Effector CD4-positive, alpha-beta T cell (primary cell): ENCODE measurements at places on chromosomes 12 and 14.

GRCh38 chr14:35661875-35662274 is 127.9 kb downstream of the INSM2 start:
- no peak for DNase-seq

DNA sequence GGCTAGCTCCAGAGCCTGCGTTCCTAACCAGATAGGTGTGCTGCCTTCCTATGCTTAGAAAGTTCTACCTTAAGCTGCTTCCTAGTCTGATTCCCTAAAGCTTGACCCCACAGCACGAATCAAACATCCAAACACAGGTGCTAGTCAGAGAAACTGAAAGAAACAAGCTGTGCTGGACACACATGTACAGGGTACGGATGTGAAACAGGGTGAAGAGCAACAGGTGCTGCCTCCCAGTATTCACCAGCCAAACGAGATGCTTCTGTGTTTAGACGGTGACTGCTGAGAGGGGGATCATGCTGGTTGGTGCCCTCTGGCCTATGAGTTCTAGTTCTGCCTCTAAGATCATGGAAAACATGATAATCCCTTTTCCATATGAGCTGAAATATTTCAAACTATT is 105.3 kb downstream of the GRIP1 start:
- DNase-seq, result no peak

DNA sequence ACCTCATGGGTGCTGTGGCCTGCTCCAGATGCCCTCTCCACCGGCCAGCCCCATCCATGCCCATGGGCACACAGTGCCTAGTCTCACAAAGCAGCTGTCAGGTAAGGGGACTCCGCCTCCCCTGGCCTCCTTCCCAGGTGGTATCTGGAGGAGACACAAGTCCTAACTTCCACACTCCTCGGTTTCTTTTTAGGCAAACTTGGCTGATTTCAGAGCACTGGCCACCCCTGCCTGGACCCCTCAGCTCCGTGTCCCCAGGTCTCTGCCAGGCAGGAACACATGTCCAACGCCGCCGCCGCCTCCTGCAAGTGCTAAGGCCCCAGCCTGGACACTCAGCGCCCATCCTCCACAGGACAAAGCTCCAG is 324.1 kb upstream of the DIO3 start:
- DNase-seq, result no peak

GRCh38 chr14:32826404-32827082 is 112.1 kb upstream of the NPAS3 start:
- no peak for DNase-seq

- no peak for DNase-seq
Measured at GRCh38 chr12:76637807-76638206, 78.2 kb upstream of the OSBPL8 start.

GRCh38 chr14:68342216-68342763 is 450.6 kb downstream of the ZFP36L1 start:
- no peak for DNase-seq

DNA sequence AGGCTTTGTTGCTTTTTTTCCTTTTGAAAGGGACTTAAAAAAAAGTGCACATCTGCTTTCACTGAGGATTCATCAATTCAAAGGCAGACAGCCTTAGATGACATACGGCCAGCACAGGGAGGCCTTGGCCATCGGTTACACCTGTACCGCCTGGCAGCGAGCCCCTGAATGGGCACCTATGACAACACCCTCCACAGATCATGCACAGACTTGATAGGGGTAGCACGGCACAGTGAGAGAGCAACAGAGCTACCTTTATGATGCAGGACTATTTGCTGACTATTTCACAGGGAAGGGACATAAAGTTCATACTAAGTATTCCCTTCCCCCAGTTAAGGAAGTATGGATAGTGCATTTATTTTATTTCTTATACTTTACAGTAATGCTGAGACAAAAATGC is 137.9 kb upstream of the ARID2 start:
- DNase-seq, result no peak

GRCh38 chr14:67515386-67516079 is 17.6 kb upstream of the PLEKHH1 start:
- DNase-seq, result no peak

DNA sequence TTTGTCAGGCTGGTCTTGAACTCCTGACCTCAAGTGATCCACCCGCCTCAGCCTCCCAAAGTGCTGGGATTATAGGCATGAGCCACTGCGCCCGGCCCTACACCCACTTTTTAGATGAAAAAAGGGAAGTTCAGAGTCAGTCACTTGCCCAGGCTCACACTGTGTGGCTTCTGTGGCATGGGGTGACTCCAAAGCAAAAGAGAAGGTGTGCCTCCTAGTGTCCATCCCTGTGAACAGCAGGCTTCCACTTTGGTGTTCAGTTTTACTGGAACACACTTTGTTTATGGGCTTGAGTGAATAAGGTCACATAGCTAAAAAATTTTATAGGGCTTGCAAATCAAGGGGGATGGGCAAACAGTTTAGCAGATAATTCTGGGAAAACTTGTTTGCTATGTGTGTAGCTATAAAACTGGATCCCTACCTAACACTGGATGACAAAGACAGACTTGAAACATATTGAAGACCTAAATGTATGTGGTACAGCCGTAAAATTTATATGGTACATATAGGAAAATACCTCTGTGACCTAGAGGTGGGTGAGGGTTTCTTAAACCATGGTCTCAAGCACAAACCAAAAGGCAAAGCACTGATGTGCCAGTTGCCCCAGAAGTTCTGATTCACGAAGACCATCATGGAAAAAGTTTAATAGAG is 54.9 kb downstream of the EID3 start:
- DNase-seq, result peak; percentile 44

DNA sequence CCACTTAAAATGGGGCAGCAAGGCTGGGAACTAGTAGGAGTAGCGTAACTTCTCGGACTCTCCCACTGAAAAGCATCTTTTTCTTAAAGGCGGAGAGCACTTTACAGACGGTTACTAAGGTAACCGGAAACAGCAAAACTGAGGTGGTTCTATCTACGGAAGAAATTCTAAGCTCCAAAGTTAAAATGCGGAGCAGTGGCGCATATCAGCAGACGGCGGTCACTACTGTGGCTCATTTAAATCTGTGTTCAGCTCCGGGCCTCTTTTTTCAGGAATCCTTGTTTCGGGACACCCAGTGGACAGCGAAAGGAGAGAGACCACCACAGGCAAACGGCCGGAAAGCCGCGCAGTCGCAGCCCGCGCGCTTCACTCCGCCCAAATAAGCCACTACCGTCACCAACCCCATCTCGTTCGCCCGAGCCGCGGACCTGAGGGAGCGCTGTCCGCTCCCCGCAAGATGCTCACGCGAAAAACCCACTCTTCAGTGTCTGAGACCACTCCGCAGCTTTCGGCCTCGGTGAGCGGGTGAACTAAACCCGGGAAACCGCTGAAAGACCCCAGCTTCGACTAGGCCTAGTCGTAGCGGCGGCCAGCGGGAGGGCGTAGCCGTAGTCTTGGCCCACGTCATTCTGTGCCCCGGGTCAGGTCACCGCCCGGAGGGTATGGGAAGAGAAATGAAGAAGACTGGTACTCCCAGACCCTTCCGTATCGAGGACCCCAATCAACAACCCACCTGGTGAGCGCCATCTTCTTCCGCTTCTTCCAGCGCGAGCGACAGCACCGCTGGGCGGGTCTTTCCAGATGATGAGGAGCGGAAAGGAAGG is at the start of gene SNW1:
Gene SNW1 (minus strand): TSS at position 776 of the 824 bp plus-strand sequence. CDS start 29 bp downstream, at position 747.
- DNase-seq, result peak; percentile 86

DNA sequence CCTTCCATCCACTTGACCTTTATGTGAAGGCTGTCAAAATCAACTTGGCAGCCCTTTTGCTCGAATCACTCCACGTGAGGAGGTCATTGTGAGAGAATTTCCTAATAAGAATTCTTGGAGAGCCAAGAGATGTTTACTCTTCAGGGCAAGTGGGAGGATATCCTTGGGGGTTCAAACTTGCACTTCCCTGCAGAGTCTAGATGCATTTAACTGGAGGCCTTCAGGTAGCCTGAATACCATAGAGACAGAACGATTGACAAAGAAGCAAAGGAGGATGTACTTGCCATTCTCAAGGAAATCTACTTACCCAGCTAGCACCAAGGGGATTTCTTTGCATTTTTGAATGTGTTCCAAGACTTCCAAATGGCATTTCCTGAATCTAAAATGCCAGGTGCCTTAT is 1702.6 kb upstream of the FLRT2 start:
- DNase-seq, result no peak

- no peak for DNase-seq
Measured at GRCh38 chr12:80627782-80628181, 79.7 kb upstream of the MYF6 start.

DNA sequence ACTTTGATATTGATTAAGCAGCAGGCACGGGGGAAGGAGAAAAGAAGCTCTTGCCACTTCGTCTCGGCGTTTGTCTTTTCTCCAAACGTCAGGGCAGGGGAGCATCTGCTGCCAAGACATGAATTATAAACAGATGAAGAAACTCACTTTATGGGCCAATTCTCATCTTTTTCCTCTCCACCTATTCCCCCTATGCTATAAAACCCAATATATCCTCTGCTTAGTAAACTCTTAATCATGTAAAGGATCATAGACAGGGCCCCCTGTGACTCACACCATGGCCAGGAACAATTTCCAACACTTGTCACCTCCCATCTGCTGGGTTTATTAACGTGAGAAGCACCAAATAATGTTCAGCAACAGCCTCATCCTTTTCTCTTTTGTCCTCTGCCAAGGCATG is 1092.1 kb upstream of the TMEM132C start:
- no peak for DNase-seq

GRCh38 chr14:93302688-93303581 is 29.9 kb downstream of the BTBD7 start:
- no peak for DNase-seq

GRCh38 chr12:6423267-6424007 is 21.3 kb upstream of the CD27 start:
- peak; percentile 71 for DNase-seq

DNA sequence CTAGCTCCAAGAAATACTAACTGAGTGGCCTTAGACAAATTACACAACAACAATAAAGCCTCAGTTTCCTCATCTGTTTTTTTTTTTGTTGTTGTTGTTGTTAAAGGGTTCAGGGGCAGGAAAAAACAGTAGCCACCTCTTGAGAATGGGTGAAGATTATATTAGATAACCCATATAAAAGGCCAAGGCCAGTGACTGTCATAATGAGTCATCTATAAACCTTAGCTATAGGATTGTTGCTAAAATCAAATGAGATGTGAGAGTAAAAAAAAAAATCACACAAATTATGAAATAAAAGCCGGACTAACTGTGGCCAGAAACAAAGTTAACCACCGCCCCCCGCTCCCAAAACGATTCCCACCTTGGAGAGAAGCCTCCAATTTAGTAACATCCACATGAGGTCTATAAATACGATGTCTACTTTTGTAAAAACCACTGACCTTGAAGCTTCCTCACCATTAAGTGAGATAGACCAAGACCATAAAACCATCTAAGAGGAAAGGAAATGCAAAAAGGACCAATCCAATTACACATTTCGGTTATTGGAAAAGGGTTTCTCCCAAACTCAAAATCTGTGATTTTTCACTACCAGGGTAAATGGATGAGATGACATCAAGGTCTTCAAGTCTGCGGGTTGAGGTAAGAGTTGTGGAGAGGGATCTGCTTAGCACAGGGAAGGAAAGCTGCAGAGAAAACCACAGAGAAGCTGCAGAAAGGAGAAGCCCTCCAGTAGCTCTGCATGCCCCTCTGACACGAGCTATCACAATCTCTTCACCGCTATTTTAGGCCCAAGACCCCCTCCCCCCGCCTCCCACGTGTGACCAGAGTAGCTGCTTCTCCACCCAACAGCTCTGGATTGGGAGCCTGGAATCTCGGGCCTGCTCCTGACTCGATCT is 1.0 kb downstream of the NAA25 start:
- no peak for DNase-seq

DNA sequence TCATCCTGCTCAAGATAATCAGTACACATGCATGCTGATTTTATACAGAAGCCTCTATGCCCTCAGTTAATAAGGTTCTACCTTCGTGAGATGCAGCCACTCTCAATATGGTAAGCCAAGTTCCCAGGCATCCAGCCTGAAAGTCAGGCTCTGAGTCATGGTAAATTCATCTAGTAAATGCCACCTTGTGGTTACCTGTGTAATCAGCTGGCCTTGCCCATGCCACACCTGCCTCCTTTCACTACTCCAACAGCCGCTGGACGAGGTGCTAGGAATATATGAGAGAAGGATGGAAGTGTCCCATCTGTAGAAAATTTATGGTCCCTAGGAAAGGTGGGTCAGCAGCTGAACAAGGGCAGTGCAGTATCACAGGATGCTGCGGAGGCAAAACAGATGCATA is 207.3 kb downstream of the SSPN start:
- DNase-seq, result no peak

GRCh38 chr12:34210183-34210582 is 187.9 kb downstream of the ALG10 start:
- no peak for DNase-seq

DNA sequence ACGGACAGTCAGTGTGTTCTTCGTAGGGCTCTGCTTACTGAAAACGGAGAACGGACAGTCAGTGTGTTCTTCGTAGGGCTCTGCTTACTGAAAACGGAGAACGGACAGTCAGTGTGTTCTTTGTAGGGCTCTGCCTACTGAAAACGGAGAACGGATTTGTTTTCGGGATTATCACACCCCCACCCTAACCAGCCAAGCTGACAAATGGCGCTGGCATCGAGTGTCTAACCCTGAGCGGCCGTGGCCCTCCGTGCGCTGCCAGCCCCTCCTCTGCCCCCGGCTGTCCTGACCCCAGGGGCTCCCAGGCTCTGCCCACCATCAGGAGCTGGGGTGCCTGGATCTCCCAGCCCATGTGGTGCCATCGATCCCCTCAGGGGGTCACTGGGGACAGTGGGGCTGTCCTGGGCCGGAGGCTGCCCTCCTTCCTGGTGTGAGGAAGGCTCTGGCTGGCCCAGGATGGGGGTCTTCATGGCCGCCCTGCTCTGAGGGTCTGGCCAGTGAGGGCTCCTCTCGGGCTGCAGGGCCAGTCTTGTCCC is 57.3 kb downstream of the FBRSL1 start:
- no peak for DNase-seq

- peak; percentile 50 for DNase-seq
Measured at GRCh38 chr14:98984719-98985041, 287.3 kb downstream of the BCL11B start.

DNA sequence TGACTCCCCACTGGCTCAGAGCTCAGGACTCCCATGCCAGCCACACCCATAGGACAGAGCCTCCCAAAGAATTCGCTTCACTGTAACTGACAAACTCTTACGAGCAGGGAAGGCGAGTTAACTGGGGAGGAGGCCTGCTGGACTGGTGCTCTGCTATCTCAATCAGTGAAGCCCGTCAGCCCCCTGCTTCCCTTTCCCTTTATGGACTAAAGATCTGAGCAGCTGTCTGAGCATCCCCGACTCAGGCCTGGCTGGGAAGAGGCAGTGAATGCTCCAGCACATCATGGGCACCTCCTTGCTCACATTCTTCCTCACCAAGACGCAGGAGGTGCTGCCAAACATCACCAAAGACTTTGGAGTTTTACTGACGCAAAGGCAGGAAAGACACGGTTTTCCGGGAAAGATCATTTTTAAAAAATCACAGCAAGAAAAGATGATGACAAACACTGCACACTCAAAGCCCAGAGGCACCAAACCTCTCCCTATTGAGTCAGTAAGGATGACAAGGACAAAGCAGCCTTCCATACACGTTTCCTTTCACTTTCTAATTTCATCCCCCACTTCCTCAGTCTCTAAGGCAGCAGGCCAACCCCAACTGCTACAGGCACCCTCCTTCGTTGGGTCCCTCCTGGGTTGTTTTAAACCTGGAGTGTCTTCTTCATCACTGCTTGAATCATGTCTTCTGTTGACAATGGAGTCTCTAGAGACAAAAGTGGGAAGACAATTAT is 45.0 kb upstream of the P2RX7 start:
- no peak for DNase-seq
